Cardiac fibroblast (primary cell): ENCODE measurements at places on chromosomes 5 and 9.

DNA sequence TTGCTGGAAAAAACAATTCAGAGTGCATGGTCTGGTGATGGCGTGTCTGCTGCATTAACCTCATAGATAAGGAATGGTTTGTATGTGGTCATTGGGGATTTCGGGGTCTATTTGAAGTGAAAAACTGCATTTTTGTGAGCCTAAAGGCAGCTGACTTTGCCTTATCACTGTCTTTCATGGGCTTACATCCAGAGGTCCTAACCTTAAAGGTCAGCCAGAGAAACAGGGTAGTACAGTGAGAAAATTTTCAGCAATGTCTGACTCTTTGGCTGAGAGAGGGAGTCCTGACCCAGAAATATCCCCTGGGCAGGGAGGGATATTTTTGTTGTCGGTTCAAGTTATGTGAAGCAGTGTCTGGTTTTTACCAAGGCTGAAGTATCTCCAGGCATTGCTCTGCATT lies 5.7 kb downstream of the PCSK5 start:
- peak; percentile 7 for DNase-seq

DNA sequence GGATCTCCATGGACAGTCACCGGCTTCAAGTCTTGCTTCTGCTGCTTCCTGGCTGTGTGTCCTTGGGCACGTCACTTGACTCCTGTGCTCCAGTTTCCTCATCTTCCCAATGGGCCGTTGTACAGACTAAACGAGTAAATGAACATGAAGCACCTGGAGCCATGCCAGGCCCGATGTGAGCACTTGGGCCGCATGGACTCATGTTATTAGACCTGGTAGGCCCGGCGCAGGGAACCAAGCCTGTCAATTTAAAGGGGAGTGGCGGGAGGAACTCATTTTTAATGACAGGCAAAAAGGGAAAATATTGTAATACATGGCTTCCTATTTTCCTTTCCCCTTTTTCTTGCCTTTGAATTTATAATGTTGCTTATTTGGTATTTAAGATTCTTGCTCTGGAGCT lies 47.5 kb downstream of the TENT4A start:
- no peak for DNase-seq

- DNase-seq, result no peak
These were observed 360.8 kb upstream of the PANK3 start for GRCh38 chr5:168939887-168940544.

DNA sequence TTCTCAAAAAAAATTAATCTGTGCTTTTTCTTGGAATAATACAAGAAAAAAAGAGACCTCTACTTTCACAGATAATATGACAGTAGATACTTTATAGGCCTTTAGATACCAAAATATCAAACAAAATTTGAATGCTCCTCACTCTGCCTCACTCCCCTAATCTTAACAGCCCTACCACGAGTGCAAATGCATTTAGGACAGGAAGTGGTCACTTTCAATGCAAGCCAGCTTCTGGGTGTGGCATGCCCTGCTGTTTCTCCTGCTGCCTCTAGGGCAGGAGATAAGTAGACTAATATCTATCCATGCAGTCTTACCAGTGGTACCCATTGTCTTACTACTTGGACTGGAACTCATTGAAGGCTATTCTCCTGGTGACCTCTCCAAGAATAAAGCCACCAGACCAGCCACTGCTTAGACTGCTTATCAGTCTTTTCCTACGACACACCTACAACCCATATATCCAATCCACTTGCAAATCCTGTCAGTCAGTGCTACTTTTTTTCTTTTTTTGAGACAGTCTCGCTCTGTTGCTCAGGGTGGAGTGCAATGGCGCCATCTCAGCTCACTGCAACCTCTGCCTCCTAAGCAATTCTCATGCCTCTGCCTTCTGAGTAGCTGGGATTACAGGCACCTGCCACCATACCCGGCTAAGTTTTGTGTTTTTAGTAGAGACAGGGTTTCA lies 23.0 kb downstream of the FRRS1L start:
- peak; percentile 24 for DNase-seq

DNA sequence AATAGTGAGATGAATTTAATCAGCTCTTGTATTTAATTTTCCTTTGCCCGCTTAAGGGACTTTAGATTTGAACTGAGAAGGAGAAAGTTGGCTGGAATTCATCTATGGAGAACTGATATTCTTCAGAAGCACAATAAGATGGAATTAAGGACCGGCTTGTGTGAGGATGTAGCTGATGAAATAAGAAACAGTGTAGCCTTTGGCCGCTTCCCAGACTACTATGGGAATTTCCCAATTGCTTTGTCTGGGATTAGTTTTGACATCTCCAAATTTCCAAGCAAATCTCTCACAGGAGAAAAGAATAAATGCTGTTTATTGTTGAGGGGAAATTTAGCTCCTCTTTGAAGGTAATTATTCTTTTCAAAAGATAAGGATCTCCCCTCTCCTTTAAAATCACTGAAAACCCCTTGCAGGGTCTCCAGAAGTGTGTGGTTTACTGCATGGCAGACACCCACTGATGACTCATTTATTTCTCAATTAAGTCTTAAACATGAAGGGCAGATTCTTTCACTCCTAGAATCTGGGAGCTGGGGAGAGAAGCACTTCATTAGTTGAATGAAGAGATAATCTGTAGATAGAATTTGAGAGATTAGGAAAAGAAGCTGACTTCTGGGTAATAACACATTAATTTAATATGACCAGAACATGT lies 606.5 kb upstream of the ADAMTS16 start:
- DNase-seq, result no peak

GRCh38 chr9:16627967-16628366 lies 242.5 kb downstream of the BNC2 start:
- peak; percentile 98 for DNase-seq

GRCh38 chr9:99785010-99785590 lies 36.6 kb upstream of the NR4A3 start:
- no peak for DNase-seq

- peak; percentile 63 for DNase-seq
These were observed 261.5 kb downstream of the FANCC start for GRCh38 chr9:95055851-95056551.

DNA sequence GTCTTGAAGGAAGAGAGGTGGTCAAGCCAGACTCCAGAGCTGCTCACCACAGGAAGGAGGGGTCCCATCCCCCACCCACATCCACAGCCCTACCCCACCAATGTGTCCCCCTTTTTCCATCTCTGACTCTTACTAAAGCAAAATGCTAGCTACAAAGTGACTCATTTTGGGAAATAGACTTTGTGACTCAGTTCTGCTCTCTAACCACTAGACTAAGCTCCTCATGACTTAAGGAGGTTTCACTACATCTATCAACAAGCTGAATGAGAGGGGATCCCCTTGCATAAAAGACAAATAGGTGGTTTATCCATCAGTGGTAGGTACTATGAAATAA lies 35.1 kb upstream of the ADRB2 start:
- DNase-seq, result no peak
